NCI-H345 (cell line): ENCODE measurements at places on chromosomes 2 and 18.

DNA sequence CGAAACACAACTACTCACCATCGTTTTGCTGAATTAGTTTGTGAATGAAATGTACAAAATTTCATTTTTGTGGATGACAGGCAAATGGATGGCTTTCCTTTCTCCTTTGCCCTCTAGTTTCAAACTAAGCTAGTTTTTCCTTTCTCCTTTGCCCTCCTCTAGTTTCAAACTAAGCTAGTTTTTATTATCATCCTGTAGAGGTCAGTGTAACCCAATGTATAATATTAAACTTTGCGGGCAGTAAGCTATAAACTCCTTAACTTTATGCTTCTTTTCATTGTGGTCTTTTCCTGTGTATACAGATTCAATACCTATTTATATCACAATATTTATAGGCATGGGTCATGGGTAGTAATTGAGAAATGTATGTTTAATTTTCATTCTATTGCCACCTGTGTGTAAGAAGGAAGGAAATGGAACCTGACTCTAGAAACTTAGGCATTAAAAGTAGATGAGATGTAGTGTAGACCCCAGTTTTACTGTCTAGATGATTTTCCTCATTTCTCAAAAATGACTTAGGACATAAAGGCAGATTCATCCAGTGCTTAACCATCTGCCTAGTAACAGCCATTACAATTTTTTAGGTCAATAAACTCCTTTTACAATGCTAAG lies 58.1 kb downstream of the MAP3K19 start:
- peak; percentile 44 for DNase-seq

DNA sequence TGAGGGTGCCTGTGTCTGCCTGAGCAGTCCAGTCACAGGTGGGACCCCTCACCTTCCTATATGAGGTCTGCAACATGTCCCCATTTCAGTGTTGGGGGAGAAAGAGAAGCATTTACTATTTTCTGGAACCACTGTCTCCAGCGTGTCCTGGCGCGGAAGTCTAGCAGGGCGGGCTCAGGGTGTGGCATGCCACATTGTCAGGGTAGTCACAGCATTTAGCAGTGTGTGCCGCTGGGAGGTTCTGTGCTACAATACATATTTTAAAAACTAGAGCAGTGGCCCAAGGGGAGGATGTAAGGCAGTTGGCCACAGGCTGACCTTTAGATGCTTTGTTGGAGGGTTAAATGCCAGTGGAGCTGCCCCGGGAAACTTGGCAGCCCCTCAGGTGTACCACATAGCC lies 12.5 kb downstream of the UBE2F start:
- DNase-seq: no peak

DNA sequence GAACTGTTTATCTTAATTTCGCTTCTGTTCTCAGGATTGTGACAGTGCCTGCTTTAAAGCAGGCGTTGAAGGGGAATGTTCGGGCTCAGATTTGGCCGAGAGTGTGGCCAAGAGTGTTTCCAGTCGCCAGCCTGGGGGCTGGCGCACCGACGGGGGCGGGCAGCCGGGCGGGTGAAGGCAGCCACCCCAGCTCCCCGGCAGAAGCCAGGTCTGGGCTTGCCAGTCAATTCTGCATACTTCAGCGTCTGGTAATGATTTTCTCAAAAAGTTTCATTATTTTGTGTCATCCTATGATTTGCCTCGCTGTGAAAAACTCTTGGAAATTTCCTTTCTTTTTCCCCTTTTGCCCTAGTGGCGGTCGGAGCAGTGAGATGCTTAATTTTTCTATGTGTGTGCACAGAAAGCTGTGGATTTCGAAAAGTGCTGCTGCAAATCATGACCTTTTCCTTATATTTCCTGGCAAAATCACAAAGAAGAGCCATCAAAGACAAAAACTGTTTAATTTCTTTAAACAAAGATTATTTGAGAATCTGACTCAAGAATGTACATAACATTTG lies 856 bp downstream of the FAM228A start:
- DNase-seq: no peak

GRCh38 chr2:239013678-239013976 lies 165.7 kb downstream of the TWIST2 start:
- DNase-seq: no peak

- DNase-seq: no peak
These were observed 79.5 kb downstream of the KIF5C start for GRCh38 chr2:148954536-148954935.

DNA sequence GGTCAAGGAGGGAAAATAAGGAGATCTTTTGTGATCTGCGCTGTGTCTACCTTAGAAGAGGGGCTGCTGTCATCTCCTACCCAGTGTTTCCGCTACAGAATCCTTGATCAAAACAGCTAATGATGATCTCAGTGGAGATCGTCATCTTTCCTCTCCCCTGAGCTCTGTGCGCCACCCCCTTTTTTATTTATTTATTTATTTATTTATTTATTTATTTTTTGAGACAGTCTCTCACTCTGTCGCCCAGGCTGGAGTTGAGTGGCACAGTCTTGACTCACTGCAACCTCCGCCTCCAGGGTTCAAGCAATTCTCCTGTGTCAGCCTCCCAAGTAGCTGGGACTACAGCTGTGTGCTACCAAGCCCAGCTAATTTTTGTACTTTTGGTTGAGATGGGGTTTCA lies 55.5 kb downstream of the SERTAD2 start:
- DNase-seq: no peak

DNA sequence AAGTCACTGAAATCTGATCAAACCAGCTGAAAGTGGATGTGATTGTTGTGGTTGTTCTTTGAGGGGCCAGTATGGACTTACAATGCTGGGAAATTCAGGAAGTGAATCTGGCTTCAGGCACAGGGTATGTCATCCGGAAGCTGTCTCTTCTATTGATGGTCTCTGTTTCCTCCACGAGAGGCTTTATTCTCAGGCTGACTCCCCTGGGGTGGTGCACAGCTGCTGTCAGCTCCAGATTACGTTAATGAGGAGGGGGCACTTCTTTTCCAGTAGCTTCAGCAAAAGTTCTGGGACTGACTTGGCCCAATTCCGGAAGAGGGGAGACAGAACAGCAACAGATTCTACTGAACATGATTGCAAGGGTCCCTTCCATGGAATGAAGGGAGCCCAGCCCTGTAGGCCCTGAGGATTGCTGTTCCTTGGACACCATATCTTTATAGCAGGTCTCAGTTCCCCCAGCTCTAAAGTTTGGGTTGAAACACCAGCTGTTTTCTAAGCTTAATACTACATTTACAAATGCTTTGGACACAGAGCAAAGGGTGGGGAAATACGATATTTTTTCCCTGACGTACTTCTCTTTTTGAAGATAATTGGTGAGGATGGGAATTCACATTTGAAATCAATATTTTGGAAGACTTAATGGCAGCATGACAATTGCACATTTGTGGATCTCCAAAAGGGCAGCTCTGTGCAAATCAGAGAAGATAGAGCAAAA lies 400.9 kb downstream of the TSN start:
- no peak for DNase-seq

DNA sequence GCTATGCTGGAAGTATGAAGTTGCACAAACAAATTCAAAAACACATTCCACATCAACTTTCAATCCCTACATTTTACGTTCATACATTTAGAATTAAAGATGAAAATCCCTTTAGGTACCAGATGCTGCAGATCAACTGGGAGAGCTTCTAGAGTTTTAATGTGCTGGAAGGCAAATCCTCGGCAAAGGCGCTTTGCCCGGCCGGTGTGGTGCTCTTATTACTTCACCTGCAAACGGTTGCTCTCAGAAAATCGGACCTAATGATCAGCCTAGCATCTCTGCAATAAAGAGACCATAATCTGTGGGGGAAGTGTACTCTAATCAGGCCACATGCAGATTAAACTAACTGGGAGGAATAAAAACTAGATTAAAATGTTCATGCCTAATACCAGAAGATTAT lies 513.8 kb downstream of the ZEB2 start:
- DNase-seq: no peak

- DNase-seq: no peak
These were observed 19.8 kb downstream of the HDAC4 start for GRCh38 chr2:239380831-239381708.

DNA sequence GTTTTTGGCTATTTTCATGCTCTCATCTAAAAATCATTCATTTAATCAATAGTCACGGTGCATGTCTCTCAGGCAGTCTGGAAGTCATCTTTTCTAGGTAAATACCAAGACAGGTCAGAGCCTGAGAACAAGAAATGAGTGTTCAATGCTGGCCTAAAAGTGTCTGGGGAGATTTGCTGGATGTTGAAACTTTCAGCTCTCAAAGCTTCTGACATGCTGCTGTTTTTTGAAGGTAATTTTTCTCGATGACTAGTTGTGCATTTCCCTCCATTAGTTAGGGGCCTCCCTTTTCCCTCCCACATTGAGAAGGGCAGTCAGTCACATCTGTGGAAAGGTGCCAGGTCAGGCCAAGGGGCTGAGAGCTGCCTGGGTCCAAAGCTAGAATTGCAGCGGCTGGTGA lies 115.6 kb downstream of the LPIN1 start:
- no peak for DNase-seq

DNA sequence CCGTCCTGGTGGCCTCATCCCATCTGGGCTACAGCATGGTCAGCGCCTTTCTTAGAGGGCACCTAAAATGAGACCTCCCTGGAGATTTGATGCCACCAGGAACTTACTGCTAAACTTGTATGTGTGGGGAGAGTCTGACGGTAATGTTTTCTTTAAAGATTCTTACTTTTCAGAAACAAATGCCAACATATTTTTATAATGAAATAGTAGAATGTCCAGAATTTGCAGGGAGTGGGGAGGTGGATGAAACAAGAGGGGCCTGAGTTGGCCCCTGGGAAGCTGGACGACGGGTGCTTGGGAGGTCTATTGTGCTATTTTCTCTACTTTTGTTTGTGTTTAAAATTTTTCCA lies 118.8 kb upstream of the CTDP1 start:
- DNase-seq: no peak

- DNase-seq: no peak
These were observed 428.2 kb upstream of the ETAA1 start for GRCh38 chr2:66968946-66969345.

DNA sequence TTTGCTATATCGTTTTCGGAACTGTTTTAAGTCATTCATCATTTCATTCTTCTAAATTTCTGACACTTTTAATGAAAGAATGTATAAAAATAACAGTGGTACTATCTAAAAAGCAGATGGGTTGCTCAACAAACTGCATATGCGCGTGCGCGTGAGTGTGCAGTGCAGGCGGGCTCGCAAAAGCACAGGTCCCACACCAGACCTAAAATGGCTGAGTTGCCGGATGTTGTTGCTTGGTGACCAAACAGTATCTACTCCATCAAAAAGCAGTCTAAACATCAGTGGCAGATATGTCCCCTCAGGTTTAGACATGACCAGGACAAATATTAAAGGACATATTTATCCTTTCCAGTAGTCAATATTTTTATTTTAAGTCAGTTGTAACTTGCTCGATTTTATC lies 5.1 kb downstream of the NOL4 start:
- no peak for DNase-seq

GRCh38 chr2:159677654-159678053 lies 34.7 kb upstream of the MARCHF7 start:
- DNase-seq: no peak

- DNase-seq: no peak
These were observed 82.2 kb downstream of the MYO3B start for GRCh38 chr2:170260188-170260587.

GRCh38 chr2:195238826-195239225 lies 418.2 kb upstream of the SLC39A10 start:
- no peak for DNase-seq

- DNase-seq: no peak
These were observed 1179.0 kb upstream of the ACVR2A start for GRCh38 chr2:146665800-146666199.

DNA sequence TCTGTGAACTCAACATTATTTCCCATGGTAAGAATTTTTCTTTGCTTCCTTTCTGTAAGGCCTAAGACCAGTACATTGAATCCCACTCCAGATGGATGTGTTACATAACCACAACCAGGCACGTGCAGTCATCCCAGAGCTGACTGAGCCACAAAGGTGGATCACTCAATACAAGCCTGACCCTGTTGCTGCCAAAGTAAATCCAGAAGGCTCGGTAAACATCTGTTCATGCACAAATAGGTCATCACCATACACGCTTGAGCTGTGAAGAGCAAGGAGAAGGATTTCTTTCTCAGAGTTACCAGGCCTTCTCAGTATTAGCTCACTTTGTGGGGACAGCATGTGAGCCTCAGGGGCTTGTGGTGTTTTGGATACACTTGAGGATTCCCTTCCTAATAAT lies 791.4 kb upstream of the FANCL start:
- DNase-seq: no peak

GRCh38 chr2:184945326-184945725 lies 347.0 kb downstream of the ZNF804A start:
- no peak for DNase-seq

- no peak for DNase-seq
These were observed 193.8 kb downstream of the IKZF2 start for GRCh38 chr2:212957624-212958023.

- DNase-seq: no peak
These were observed 2.0 kb downstream of the NPC1 start for GRCh38 chr18:23584019-23584983.

DNA sequence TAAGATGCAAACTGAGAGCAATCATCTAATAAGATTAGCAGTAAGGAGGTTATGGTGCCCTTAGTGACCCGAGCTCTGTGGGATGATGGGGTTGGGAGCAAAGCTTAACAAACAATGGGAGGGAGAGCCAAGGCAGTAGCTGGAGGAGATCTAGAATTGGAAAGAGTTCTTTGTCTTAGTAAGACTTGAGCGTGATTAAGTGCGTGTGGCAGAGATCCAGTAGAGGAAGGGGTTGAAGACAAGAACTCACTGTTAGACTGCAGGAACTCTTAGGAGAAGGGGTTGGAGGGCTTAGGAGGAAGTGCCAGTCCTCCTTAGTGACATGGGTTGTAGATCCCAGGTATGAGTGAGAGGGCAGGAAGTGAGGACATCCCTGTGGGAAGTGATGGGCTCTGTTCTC lies 184.7 kb downstream of the GFPT1 start:
- DNase-seq: no peak

GRCh38 chr2:883803-884748 lies 66.6 kb upstream of the SNTG2 start:
- no peak for DNase-seq

- no peak for DNase-seq
These were observed 425.1 kb downstream of the NRXN1 start for GRCh38 chr2:50606860-50607259.

- DNase-seq: no peak
These were observed 20.6 kb upstream of the ANKRD62 start for GRCh38 chr18:12072996-12073395.

DNA sequence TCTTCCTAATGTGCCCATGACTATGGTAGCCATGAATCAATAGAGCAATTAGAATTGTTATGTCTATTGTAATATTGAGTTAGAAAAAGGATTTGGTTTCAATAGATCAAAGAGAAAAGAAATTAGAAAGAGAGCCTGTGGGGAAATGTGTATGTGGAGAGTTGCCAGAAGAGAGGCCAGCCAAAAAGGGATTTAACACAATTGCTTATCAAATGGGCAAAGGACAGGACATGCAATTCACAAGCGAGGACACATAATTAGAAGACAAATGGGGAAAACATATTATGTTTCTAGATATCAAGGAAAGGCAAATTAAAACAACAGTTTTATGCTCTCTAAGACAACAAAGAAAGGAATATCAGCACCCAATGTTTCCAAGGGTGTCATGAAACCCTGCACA lies 403.2 kb upstream of the KLHL29 start:
- DNase-seq: no peak
